ENCODE measurements at places on chromosomes 11 and 22. TPM values are rescaled to one million over a fixed set of nuclear protein-coding genes. Genes with fewer than 3 reads are reported as not detected.

GRCh38 chr11:23280088-23280487 lies 419.8 kb upstream of the CCDC179 start:
- no peak for DNase-seq

DNA sequence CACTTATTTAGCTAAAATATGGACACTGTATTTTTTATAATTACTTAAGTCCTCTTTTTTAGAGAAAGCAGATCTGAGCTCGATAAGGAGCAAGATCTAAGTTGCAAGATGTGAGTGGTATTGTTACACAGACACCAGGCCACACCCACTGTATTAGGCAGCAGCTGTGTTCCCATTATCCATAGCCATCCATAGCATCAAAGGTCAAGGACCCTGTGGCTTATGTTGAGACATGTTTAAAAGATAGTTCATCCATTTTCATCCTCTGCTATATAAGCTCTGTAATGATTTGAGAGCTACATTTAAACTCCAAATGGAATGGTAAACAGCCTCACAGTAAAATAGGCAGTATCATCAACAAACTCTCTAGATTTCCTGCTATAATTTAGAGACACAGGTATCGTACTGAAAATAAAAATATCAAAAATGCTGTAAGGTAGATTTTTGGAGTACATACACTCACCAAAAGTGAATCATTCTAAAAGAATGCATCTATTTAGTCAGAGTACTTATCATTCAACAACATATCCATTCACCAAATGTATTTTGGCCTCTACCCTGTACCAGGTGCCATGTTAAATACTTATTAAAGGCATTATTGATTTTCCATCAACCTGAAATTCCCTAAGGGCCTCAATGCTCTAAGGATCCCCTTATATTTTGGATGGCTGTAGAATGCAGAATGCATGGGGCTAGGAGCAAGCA lies 574.0 kb downstream of the LRRC4C start:
- DNase-seq: no peak

GRCh38 chr11:114080219-114080618 lies 20.7 kb downstream of the ZBTB16 start:
- DNase-seq: no peak

OR51D1 gene
- total RNA-seq: not detected

CHRM1 gene
- not detected for total RNA-seq

All from vagina (tissue), 2 donors.